ENCODE measurements at places on chromosomes 7 and 10.

DNA sequence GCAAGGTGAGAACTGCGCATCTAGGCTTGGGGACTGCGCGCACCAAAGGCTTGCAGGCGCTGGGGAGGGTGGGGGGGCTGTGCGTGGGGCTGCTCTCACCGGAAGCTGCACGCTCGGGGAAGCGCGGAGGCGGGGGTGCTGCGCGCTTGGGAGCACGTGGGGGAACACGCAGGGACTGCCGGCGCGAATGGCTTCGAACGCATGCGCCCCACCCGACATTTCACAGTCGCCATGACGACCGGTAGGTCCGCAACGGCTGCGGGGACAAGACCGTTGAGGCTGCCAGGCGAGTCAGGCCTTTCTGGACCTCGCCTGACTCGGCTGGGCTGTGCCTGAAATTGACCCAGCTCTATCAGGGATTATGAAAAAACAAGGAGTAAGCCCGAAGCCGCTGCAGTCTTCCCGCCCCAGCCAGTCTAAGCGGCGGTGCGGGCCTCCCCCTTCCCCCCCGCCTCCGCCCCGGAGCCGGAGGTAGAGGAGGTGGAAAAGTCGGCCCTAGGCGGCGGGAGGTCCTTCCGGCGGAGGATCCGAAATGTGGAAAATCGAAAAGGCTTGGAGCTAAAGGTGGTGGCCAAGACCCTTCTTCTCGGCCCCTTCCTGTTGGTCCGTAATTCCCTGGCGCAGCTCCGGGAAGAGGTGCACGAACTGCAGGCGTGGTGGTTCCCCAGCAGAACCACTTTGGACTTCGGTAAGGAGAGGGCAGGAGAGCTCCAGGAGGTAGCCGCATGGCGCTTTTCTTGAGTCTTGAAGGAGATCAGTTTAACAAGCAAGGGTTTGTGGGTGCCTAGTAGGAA lies 34.9 kb upstream of the STEAP1 start:
- no peak for DNase-seq

DNA sequence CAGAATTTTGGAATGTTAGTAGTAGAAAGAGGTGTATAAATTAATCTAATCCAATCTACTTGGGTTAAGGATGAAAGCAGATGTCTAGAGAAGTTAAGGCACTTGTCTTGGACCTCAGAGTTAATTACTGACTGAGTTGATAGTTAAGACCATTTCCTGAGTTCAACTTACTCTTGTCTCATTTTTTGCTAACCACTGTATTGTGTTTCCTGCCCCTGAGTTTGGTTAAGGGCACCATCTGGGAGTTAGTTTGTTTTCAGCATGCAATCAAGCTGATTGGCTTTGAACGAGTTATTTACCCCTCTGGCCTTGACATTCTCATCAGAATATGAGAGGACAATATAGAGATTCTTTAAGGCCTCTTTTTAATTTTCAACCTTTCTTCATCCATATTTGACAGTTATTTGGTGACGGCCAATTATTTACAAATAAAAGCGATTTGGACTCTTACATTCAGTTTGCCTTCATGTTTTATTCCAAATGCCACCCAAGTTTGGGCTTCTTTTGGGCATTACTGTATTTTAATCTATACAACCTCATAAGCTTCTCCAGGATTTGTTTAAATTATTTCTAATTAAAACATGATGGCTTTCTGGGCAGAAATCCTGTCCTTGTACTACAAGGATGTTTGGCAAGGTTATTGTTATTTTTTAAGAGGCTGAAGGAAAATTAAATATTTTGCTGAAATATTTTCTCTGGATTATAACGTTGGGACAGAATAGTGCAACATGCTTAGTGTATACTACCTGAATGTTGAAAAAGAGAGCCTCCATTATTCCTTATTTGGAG lies 225.0 kb downstream of the CACNB2 start:
- DNase-seq, result no peak

DNA sequence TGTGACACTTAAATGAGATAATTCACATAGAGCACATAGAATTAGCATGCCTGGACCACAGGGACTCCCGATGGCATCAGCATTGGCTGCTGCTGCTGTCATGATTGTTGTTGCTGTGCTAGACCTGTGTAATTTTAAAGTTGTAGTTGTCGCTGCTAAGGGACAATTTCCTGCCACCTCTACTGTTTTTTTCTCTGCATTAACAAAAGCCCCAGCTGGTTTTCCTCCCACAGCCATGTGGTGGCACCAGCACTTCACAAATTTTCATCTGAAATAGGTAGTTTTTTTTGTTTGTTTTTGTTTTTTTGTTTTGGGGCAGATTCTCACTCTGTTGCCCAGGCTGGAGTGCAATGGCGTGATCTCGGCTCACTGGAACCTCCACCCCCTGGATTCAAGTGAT lies 25.4 kb upstream of the PRXL2A start:
- DNase-seq, result peak; percentile 9

DNA sequence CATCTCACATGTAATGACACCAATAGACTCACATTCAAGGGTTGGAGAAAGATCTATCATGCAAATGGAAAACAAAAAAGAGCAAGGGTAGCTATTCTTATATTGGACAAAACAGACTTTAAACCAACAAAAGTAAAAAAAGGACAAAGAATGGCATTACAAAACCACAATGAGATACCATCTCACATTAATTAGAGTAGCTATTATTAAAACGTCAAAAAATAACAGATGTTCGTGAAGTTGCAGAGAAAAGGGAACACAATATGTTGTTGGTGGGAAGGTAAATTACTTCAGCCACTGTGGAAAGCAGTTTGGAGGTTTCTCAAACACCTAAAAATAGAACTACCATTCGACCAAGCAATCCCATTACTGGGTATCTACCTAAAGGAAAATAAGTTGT lies 197.0 kb downstream of the SNX13 start:
- DNase-seq, result no peak

DNA sequence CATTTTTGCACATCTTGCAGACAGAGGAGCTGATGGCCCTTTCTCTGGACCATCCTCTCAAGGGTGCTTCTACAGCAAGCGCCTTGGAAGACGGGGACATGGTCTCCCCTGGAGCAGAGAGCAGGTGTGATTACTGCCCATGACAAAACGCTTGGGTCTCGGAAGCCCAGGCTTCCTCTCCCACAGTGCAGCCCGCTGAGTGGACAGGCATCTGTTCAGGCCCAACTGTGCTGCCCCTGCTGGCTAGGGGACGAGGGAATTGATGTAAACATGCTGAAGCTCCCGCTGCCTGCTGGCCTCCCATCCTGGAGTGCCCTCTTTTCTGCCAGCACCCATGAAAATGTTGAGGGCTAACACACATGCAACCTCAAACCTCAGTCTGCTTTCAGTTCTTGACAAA lies 14.3 kb downstream of the IL15RA start:
- DNase-seq, result no peak

GRCh38 chr10:62036186-62037081 lies 134.9 kb downstream of the ARID5B start:
- no peak for DNase-seq

DNA sequence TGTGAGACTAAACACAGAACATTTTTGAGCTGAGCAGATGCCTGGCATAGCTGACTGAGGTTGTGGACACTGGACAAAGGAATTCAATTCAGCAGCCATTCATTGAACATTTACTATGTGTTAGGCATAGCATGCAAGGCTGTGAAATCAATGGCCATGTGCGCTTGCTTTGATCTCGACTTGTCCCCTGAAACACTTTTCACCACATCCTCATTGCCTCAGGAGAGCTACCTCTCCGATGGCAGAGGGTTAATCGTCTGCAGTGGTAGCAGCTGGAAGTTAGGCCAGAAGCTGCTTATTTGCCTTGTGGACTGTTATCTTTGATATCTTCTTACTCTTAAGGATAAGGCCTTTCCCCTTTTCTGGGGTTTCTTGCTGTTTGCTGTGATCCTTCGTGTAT lies 297.8 kb downstream of the AUTS2 start:
- no peak for DNase-seq

GRCh38 chr10:80194373-80195045 lies 10.8 kb downstream of the ANXA11 start:
- DNase-seq, result no peak

- no peak for DNase-seq
These were observed 22.5 kb downstream of the AKR1E2 start for GRCh38 chr10:4848356-4849041.

GRCh38 chr7:44377681-44378421 lies 52.5 kb upstream of the CAMK2B start:
- DNase-seq, result no peak

DNA sequence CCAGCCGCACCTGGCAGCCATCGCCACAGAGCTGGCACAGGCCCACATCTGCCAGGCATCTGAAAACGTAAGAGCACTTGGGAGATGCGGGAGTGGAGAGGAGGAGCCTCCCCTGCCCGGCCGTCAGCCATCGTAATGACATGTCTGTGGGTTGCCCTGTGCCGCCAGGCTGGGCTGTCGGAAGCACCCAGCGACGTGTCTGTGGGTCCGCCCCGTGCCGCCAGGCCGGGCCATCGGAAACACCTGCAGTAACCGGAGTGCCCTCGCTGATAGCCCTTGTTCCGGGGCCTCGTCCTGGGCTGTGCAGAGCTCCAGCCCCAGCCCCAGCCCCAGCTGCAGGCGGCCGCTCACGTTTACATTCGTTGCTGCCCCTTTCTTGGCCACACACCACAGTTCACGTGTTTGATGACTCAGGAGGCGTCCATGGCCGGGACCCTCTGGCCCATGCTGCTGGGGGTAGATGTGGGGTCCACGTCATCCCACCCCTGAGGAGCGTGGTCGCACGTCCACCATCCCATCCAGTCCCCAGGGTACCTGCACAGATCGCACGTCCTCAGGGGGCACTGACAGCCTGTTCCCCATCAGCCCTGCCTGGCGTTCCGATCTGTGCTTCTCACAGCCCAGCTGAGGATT lies 30.0 kb upstream of the PRKAR1B start:
- DNase-seq, result no peak

GRCh38 chr7:140214075-140214684 lies 37.4 kb upstream of the KDM7A start:
- no peak for DNase-seq

DNA sequence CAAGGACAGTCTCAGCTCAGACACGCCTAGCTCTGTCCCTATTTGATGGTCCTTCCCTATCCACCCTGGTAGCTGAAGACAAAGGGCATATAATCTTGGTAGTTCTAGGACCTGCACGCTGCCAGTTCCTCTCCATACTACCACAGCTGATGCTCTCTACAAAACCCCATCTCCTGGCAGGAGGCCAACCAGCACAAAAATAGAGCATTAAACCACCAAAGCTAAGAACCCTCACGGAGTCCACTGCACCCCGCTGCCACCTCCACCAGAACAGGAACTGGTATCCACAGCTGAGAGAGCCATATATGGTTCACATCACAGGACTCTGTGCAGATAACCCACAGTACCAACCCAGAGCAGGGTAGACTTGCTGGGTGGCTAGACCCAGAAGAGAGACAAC lies 299.4 kb downstream of the LRRTM3 start:
- no peak for DNase-seq

DNA sequence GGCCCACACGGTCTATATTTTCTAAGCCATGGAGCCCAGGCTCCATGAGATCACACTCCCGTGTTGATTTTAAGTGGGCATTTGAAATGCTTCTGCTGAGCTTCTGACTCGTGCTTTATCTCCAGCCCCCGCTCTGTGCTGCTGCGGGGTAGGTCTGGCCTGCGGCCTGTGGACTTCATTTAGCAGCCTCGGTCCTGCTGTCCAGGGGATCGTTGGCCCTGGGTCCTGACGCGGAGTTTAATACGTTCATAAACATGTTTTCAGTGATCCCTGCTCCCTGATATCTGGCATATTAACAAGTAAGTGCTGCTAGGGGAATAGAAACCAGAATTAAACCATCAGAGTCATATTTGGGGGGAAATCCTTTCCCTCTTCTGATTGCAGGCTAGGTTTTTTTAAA lies 540.3 kb upstream of the MGMT start:
- no peak for DNase-seq

- no peak for DNase-seq
These were observed 147.1 kb downstream of the SLC25A13 start for GRCh38 chr7:96174812-96175211.

DNA sequence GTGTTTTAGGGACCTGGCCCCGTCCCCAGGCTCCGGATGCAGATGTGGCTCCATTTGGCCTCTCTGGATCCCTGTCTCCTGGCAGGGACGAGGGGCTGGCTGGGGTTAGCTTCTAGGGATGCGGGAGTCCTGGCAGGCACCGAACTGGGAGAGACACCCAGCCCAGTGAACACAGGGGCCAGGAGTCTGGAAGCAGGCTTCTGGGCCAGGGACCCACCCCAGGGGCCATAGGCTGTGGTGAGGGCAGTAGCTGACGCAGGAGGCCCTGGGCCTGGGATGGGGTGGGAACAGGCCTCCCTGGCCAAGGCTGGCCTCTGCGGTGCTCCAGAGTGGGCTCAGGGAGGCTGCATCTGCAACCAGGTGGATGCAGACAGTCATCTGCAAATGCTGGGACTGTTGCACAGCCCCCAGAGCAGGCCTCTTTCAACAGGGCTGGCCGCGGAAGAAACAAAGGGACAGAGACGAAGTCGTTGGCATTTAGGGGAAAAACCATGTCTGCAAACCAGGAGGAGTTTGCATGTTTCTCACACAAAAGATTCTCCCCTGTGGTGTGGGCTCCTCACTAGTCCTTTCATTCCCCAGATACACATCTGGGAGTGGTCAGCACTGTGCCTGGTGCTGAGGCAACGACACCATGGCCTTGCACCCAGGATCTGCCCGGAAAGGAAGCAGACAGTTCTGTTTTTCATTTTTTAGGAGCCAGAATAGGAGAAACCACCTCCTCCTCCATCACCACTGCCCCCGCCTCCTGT lies 36.4 kb upstream of the ZNF488 start:
- no peak for DNase-seq

GRCh38 chr10:32961343-32961894 lies 3.4 kb upstream of the ITGB1 start:
- DNase-seq, result no peak

- no peak for DNase-seq
These were observed 64.8 kb downstream of the SLC16A9 start for GRCh38 chr10:59644841-59645240.

GRCh38 chr10:11810313-11810766 lies 12.8 kb upstream of the PROSER2 start:
- no peak for DNase-seq

DNA sequence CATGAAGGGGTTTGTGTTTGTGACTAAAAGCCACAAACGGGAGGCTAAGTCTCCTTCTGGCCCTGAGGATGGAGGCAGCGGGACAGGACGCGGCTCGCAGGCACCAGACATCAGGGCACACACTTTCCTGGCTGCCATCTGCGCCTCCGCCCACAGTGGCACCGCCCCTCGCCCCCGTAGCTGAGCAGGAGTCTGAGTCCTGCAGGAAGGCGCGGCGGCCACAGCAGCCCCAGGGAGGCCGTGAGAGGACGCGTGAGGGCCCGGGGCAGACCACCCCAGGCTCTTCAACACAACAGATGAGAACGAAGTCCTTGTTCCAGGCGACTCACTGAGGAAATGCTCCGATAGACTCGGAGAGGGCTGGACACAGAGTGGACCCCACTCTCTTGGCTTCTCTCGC lies 6.6 kb downstream of the ADGRA1 start:
- no peak for DNase-seq

Data from activated naive CD4-positive, alpha-beta T cell (primary cell).